ENCODE measurements at places on chromosomes 12 and 14.

- peak; percentile 20 for DNase-seq
Measured at GRCh38 chr12:88052686-88053085, 23.5 kb upstream of the C12orf50 start.

GRCh38 chr12:65470256-65470655 lies 191.8 kb downstream of the MSRB3 start:
- DNase-seq = no peak

DNA sequence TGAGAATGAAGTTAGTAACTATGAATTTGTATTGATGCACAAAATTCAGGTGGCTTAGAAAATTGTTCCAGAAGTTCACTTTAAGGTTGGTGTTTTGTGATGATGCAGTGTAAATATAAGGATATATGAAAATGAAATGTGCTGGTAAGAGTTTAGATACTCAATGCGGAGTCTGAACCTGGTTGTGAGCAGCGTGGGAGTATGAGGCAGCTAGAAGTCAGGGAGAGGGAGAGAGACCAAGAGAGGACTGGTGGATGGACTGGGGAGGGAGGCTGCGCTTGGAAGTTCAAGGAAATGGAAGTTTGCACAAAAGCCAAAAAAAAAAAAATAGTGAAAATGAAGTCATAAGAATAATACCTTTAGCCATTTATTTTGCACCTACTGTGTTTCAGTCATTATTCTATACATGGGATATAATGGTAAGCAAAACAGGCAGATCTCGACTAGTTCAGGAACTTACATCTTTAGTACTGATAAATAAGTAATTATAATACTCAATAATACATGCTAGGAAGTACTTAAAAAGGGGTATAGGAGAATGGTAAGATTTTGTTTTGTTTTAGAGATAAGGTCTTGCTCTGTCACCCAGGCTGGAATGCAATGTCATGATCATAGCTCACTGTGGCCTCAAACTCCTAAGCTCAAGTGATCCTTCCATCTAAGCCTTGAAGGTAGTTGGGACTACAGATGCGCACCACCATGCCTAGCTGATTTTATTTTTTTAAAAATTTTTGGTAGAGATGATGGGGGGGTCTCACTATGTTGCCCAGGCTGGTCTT lies 10.0 kb upstream of the RAB21 start:
- DNase-seq = no peak

DNA sequence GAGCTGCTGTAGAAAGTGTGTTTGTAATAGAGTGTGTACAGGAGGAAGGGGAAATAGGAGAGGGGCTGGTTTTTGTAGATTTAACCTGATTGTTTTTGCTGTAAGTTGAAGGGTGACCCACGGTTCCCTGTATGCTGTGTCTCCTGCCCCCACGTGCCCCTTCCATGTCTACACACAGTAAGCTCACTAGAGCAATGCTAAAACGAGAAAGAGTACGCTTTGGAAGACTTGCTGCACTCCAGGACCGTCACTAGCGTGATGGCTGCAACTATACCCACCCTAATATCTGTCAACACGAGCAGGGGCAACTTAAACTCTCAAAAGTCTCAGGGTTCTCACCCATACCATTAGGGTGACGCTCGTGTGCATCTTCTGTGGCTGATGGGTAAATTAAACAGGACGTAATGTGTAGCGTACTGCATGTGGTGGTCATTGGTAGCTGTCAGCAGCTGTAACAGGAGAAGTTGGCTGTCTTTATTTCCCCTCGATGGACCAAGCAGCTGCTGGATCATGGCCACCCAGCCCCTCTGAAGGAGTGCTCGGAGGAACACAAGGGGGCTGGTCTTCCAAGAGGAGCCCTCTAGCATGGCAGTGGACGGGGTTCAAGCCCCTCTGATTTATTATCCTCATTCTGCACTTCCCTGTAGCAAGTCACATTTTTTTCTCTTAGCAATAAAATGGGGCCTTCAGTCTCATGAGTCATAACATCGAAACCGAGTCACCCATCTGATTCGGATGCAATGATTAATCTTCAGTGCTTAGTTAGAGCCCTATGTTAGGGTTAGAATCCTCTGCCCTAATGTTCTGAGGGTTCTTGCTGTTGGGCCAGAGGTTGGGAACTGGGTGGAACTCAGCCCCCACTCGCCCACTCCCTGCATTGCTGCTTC lies 14.0 kb downstream of the CCND2 start:
- DNase-seq = no peak

GRCh38 chr12:3197131-3197818 lies 120.1 kb downstream of the TSPAN9 start:
- no peak for DNase-seq

DNA sequence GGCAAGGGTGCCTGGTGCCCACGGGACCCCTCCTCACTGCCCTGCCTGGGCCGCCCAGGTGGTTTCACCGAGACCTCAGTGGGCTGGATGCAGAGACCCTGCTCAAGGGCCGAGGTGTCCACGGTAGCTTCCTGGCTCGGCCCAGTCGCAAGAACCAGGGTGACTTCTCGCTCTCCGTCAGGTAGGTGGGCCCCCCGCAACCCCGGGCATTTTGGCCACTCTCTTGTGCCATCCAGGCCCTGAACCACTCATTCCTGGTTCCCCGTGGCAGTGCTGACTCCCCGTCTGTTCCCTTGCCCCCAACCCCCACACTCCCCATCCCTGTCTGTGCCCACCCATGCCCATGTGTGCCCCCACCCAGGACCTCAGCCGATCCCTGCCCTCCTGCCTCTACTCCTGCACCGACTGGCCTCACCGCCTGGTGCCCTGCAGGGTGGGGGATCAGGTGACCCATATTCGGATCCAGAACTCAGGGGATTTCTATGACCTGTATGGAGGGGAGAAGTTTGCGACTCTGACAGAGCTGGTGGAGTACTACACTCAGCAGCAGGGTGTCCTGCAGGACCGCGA lies 480 bp downstream of the PTPN6 start:
- DNase-seq = no peak

DNA sequence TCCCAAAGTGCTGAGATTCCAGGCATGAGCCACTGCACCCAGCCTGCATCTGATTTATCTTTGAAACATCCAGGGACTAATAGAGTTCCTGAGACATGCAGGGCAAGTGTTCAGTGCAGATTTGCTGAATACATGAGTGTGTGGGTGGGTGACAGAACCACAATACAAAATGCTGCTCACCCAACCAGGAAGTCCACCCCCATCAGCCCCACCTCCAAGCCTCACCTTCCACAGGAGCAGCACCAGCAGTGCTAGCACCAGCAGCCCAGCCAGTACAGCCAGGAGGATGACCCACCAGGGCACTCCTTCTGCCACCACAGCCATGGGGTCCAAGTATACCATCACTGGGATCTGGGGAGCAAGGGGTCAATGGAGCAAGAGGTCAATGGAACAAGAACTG lies 20.0 kb downstream of the ITGA7 start:
- no peak for DNase-seq

GRCh38 chr12:53980802-53981496 lies 4.0 kb upstream of the HOXC10 start:
- no peak for DNase-seq

DNA sequence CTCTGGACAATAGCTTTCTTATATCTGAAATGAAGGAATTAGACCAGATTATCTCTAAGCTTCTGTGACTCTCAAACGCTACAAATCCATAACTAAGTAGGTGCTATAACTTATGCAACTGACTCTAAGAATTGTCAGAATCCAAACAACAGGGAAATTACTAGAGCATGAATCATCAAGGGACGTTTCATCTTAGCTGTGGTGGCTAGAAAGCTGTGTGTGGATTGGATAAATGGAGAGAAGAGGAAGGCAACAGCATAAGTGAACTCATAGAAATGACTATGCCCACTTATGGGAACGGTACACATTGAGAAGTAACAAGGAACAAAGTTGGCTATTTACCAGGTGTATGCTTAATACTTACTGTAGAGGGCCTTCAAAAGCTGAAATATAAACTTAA lies 96.0 kb upstream of the NEDD1 start:
- DNase-seq = no peak

DNA sequence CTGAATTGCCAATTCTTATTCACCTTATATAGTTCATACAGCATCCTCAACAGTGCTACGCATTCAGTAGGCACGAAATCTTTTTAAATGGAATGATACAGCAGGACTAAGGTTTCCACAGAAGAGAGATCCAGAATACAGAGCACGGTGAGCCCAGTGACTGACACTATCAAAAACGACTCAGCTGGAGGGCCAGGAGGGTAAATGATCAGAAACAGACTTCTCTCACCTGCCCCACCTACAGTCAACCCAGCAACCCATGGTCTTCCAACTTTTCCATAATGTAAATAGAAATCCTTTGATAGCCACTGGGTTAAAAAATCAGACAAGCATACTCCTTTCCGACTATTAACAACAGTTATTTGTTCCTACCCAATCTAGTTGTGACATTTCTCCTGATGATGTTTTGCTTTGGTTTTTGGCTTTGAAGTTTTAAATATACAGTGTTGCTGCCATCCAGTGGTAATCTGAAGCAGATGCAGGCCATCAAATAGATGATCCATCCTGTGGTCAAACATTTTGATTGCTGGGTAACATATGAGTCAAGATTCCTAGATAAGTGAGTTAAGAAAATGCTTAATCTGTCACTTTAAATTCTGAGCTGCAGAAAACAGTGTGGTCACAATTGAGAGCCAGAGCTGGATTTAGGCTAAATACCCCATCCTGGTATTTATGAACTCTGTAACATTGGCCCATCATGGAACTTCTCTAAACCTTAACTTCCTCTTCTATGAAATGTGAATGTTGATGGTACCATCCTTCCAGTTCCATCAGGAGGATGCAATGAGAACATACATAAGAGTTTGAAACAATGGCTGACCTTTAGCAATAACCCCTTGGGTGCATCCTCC lies 42.0 kb downstream of the GPHB5 start:
- no peak for DNase-seq

DNA sequence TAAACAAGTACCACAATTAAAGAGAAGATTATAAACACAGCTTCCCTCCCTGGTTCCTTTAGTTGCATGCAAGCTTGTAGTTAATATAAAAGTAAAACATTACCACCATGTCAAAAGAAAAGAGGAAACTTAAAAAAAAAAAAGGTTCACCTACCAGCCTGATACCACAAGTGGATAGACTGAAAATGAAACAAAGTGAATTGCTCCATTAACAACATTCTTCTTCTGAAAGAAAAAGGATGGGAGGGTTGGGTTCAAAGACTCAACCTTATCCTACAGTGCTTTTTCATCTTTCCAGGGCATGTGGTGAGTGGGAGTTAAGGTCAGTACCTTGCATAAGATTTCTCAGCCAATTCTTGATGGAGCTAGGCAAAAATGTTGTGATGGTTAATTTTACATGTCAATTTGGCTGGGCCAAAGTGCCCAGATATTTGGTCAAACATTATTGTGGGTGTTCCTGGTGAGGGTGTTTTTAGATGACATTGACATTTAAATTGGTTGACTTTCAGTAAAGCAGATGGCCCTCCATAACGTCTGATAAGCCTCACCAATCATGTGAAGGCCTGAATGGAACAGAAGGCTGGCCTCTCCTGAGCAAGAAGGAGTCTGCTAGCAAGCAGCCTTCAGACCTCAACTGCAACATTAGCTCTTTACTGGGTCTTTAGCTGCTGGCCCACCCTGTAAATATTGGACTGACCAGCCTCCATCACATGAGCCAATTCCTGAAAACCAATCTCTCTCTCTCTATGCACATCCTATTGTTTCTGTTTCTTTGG lies 28.8 kb downstream of the VCPKMT start:
- DNase-seq = no peak

- DNase-seq = no peak
Measured at GRCh38 chr14:57660208-57660607, 166.6 kb upstream of the CCDC198 start.

GRCh38 chr12:67952787-67953186 lies 36.5 kb upstream of the IFNG-AS1 start:
- no peak for DNase-seq

DNA sequence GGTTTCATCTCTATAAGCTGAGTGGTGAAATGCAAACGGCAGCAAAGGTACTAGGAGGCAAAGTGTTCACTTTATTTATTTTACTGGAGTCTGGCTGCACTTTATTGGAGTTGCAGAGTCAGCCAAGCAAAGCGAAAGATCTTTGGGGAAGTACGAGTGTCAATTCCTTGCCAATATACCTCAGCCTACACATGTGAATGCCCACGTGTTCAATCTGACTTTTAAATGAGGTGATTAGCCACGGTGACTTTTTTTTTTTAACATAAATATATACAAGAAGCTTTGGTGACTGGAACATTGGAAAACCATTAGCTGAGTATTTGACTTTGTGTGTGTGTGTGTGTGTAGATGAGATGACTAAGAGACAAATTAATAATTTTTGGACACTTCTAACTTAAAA lies 178.8 kb downstream of the NTS start:
- DNase-seq = no peak

DNA sequence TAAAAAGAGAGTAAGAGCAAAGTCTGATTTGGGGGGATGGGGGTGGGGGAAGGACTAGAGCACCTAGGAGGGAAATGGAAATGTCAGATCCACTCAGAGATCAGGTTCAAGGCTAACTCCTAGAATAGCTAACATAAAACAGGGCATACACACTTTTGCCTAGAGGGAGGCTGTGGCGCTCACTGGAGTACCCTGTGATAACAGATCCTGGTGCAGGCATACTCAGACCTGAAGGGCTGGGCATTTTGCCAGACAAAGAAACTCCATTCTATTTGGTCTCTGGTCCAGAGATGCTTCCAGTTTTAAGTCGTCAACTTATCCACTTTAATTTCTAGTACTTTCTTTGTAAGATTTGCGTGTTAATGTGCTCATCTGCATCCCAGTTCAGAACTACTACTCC lies 5.8 kb downstream of the CTDSP2 start:
- no peak for DNase-seq

GRCh38 chr12:120820884-120821510 lies 83.2 kb downstream of the SPPL3 start:
- DNase-seq = no peak

- no peak for DNase-seq
Measured at GRCh38 chr12:75888874-75889613, 142.5 kb downstream of the PHLDA1 start.

- no peak for DNase-seq
Measured at GRCh38 chr12:46390304-46390703, 17.7 kb upstream of the SLC38A2 start.

GRCh38 chr14:51582437-51582836 lies 69.3 kb upstream of the FRMD6 start:
- no peak for DNase-seq

DNA sequence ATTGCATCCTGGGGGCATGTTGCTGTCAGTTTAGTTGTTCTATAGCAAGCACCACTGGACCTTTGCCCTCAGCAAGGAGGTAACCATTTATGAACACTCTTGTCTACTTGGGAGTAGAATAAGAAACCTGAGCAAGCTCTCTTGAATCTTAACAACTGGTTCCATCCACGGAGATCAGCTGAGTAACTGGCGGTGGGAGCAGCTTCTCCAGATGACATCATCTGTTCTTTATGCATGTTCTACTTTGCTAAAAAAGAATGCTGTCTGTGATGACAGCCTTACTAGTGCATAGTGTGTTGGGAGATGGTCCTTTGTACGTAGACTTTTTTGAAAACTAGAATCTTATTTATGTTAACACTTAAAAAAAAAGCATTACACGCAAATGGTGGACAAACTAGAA lies 17.7 kb downstream of the SLC4A8 start:
- no peak for DNase-seq

All from hematopoietic multipotent progenitor cell (in vitro differentiated cells).